Natural killer cell (primary cell): ENCODE measurements at places on chromosomes 6 and 20.

DNA sequence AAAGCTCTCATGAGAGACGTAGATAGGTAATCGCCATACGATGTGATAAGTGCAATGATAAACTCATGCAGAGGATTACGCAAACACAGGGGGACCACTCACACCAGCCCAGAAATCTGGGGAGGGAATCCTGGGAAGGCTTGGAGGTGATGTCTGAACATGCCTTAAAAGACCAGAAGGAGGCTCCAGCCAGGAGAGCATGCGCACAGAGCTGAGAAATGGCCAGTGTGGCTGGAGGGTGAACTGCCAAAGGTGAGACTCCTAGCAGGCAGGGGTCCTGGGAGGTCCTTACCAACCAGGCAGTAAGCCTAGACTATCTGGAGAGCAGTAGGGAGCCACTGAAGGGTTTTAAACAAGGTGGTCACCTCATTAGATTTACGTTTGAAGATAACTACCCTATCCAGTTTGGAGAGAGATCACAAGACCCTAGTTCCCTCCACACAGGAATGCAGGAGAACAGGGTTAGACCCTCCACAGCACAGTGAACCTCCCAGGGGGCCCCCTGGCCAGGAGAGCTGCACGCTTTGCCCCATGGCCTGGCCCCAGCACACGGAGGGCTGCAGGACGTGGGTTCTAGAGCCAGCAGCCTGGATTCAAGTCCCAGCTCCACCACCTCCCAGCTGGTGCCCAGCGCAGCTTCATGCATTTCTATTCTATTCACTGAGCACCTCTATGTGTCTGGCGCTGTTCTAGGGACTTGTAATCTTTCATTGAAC, 13.1 kb downstream of the MDFI start:
- no peak for DNase-seq

- DNase-seq: no peak
Measured at GRCh38 chr6:132959639-132960326, 145.4 kb downstream of the RPS12 start.

GRCh38 chr6:79184641-79185040, 49.8 kb downstream of the HMGN3 start:
- no peak for DNase-seq

DNA sequence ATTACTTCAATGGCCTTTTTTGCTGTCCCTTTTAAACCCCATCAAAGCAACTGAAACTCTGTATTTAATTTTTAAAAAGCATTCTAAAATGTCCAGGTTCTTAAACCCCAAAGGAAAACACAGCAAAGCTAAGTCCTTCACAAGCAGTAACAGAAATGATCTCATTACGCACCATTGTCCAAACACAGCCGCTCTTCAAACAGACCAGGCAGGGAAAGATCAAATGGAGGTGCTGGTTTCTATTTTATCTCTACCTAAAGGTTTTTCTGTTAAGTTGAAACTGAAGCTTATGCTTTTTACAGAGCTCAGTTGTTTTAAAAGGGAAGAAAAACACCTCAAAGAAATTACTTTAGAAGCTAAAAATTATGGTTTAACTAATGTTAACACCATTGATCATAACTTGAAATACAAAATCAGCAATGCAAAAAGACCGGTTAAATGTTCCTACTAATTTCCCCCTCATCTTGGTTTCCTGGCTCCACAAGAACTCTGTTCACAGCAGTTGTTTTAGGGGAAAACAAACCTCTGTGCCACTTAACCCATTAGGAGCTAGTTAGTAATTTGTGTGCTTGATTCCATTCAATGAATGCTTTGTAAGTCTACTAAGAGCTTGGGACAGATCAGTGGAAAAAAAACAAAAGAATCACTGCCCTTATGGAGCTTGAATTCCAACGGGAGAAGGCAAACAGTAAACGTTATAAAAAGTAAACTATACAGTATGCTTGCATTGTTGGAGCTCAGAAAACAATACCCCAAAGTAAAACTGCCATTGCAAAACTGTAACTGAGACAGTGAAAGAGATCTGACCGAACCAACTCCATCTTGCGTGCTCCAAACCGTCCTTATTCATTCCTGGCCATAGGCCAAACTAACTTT, 87.4 kb downstream of the CD24 start:
- no peak for DNase-seq
